ENCODE measurements at places on chromosomes 1 and 21.
A peak's percentile ranks its signal among the peaks of the same experiment; 100 is the strongest.

GRCh38 chr1:40451238-40451585 is 936 bp downstream of the ZFP69B start:
- DNase-seq = no peak

GRCh38 chr1:94863297-94863911 is 43.2 kb downstream of the SLC44A3 start:
- no peak for DNase-seq

DNA sequence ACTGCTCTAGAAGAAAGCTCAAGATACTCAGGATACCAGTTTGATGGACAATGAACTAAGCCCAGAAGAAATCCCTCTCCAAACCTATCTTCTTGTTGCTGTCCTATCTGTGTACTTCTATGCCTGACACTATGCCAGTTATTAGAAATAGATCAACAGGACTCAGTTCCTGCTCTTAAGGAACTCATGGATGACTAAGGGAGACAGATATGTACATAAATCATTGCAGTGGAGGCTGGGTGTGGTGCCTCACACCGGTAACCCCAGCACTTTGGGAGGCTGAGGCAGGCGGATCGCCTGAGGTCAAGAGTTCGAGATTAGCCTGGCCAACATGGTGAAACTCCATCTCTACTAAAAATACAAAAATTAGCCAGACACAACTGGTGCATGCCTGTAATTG is 42.4 kb upstream of the AK4 start:
- no peak for DNase-seq

DNA sequence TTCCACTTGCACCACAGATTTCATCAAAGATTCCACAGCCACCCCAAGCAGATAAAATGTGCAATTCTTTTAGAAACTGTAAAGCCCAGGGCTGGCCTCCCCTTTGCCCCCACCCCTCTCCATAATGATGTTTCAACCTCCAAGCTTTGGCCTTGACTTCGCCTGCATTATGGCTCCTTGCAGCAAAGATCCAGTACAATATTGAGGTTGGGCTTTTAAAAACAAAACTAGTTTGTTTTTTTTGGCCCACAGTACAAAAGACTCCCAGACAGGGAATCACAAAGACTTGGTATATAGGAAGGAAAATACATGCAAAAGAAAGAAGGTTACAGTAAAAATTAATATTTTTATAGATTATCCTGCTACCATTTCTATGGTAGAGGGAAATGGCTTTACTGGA is 356.5 kb upstream of the PTBP2 start:
- DNase-seq = no peak

DNA sequence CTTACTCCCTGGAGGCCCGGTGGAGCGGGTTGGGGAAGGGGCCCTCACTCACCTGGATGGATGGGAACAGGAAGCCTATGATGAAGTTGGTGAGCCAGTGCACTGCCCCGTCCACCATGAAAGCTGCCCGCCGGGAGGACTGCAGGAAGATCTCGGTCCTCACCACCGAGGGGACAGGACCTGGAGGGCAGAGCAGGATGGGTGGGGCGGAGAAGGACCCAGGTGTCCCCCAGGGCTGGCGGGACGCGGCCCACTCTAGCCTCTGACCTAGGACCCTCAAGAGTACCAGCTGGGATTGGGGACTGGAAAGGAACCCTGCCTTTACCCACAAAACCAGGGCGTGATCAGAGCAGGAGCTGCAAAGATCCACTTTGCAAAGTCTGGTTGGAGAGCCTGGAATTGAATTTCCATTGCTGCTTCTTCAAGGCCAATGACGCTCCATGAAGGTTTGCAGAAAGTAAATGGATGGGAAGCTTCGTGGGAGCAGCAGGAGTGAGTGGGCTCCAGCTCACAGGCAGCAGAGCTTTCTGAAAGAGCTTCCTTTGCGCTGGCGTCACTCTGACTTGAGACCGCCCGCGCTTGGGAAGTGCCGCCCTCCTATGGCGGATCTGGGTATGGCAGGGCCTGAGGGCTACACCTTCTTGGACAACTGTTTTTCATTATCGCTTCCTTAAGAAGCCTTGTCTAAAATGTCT is 21.4 kb downstream of the SLC2A7 start:
- DNase-seq = peak; percentile 47

DNA sequence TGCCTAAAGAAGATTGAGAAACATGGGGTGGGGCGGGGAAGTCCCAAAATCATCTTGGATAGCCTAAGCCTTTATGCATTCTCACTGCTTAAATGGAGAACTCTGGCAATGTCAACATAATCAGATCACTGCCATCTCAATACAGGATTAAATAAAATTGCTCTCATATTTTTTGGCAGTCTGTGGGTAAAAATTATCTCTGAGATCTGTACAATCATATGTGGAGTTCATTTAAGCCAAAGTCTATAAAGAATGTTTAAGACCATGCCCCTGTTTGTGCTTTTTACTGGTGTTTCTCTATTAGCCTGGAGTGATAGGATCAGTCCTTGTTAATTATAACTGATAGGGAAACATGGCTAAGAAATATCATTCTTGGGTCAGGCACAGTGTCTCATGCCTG is 136.3 kb downstream of the GPR52 start:
- DNase-seq = no peak

GRCh38 chr1:63772201-63772600 is 1.6 kb upstream of the ROR1 start:
- DNase-seq = no peak

DNA sequence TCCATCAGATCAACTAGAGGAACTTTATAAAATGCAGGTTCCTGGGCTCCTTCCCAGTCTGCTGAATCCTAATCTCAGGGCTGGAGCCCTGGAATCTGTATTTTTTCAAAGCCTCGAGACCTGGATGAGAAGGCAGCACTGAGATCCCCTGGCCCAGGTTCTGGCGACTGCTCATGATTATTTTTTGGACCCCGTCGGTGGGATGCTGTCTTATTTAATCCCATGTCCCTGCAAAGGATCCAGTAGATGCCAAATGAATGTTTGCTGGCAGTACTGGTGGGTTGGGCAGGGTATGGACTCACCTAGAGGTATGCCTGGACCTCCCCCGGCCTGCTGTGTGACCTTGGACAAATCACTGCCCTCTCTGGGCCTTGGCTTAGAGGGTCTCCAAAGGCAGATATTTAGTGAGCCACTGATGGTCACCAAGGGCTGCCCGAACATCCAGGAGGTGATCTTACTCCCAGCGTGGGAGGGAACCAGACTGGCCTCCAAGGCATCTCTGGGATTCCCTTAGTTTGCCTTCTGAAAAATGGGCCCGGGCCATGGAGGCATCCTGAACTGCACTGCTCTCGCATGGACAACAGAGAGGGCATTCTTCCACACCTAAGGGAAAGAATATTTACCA is 91.6 kb upstream of the RUNX3 start:
- no peak for DNase-seq

GRCh38 chr1:227729881-227730629 is 5.0 kb downstream of the JMJD4 start:
- no peak for DNase-seq

DNA sequence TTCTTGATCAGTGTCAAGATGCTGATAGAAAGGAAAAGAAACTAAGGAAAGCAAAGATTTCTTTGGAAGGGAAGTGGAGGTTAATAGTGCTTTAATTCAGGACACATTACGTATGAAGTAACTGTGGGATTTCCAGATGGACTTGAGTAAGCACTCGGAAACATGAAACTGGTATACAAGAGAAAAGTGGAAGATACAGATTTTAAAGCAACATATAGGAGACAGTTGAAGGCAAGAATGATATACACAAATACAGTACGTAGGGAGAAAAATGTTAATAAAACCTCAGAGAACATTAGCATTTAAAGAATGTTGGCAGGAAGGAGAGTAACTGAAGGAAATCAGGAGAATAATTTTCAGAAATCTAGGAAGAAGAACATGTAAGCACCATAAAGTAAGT is 730.9 kb upstream of the ADGRL2 start:
- no peak for DNase-seq

DNA sequence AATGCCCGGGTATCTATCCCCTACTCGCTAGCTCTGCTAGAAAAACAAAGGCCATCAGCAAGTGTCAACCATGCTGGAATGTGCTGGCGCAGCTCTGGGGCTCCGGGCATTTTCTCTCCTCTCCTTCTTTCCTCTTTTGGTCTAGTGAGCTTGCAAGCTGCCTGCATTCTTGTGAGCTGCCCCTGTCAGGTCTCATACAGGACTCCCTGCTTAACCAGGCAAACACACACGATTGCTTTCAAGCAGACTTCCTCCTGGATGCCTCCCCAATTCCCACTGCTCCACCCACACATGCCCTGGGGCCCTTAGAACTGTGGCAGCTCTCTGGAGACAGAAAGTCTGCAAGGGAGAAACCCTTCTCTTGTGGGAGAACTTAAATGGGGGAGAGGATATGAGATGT is 35.7 kb upstream of the SUCO start:
- DNase-seq = no peak

DNA sequence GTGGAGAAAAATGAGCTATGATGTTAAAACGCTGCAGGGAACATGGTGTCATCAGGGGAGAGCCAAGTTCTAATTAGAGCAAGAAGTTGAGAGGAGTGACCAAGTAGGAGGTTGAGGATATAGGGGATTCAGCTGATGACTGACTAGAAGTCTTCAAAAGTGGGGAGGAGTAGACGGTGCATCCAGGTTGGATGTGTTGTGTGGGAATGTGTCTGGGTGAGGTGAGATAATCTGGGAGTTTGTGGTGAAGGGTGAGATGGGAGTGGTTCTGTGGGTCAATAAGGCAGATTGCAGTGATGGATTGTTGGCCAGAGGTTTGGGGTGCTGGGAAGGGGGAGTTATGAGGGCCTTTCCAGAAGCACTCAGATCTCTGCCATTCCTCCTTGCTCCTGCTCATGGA is 72.0 kb upstream of the IRF2BP2 start:
- DNase-seq = no peak

DNA sequence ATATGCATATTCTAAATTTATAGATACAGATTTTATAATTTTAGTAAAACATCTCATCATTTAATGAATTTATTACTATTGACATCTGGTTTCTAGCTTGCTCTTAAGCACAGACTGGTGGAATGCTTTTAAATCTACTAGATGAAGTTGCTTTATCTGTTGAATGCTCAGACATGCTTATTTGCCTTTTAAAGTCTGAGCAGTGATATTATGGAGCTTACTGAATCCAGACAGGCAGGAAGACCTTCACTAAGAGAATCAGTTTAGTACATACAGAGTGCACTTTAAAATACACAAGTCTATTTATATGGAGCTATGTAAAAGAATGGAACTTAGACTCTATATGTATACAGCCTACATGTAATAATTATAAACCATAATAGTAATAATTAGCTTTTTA is 16.6 kb downstream of the SDCCAG8 start:
- DNase-seq = no peak

DNA sequence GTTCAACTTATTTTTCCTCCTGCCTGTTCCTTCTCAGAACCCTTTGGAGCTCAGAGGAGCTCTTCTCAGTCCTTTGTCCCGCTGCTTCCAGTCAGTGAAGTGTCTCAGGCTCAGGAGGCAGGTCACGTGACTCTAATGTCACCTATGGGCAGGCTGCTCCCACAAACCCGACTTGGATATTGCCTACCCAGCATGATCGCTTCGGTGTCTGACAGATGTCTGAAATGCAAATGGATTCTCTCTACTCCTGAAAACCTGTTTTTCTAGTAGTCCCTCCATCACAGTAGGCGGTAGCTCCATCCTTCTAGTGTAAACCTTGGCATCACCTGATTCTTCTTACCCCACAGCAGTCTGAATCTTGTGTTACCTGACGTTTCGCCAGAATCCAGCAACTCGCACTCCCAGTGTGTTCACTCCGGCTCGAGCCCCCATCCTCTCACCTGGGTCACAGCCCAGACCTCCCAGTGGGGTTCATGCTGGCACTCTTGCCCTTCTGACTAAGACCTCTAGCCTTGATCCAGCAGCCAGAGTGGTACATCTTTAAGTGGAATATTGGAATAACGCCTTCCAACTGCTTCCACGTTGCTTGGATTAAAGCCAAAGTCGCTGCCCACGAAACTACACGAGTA is 5.4 kb downstream of the PADI6 start:
- DNase-seq = no peak

GRCh38 chr1:119981496-119981895 is 85.2 kb upstream of the ADAM30 start:
- no peak for DNase-seq

DNA sequence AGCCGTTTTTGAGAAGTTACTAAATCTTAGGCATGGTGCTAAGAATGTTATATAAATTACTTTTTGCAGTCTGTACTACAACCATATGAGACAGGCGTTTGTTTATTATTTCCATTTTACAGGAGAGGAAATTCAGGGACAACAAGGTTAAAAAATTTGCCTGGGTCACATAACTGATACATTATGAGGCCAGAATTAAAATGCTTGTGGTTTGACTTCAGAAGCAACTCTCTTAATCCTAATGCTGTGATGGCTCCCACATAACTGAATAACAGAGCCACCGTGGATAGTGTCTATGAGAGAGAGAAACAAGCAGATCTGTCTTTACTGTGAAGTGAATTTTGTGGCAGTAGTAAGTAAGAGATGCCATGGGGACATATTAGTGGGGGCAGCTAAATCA is 184.9 kb downstream of the NCAM2 start:
- no peak for DNase-seq

DNA sequence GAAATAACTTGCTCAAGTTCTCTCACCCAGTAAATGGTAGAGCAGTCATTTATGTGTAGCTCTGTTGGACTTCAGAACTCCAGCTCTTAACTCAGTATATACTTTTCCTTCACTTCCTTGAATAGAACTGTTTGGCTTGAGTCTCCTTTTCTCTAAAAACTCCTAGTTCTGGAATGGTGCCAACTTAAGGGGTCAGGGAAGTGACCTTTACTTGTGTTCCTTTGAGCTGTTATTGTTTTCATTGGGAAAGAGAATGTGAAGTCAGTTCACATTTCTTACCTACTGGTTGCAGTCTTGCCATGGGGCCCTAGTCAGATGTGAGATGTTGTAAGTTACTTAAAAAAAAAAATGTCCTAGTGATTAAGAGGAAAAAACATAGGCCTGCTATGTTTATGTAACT is 77.0 kb upstream of the MACF1 start:
- DNase-seq = no peak

DNA sequence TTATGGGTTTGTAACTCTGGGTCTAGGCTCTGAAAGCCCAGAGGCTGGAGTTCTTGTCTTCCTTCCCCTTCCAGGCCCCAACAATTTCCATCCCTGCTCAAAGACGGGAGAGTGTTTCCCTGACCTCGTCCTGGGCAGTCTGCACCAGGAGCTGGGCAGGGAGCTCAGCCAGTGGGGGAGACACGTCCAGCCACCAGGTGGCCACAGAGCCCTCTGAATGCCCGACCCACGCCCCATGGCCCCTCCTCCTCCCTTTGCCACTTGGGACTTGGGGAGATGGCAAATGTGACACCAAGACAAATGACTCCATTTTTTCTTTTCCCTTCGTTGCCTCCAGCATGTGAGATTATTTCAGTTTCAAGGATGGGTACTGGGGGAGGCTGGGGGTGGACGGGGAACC is 159.9 kb upstream of the AJAP1 start:
- no peak for DNase-seq

Measured in stimulated activated CD4-positive, alpha-beta T cell treated with anti-CD3 and anti-CD28 coated beads, Interleukin-1b, Interleukin-23, amount 100 ng/mL, for 1 hour (primary cell).